Aorta (tissue), 5 donors: ENCODE measurements at places on chromosomes 4 and X. TPM values are rescaled to one million over a fixed set of nuclear protein-coding genes. Genes with fewer than 3 reads are reported as not detected.

DNA sequence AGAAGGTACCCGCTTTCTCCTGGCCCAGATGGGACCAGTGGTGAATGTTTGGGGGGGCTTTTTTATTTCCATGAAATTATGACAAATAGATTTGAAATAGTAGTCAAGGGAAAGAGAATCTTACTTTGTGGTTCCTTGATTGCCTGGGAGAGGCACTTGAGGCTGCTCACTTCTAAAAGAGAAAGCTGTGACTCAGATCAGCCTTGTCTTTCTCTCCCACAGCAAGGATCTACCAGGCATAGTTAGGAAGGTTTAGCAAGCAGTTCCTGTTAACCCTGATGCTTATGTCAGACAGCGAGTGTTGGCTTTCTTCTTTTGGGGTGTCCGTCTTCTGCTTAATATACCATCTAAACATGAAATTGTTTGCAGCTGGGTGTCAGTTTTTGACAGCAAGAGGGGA, 114.5 kb downstream of the TSPAN7 start:
- no peak overlapping the region for H3K27ac ChIP-seq
- H3K27me3 ChIP-seq: no peaks in the 10 kb centered on the region
- no peak overlapping the region for H3K4me3 ChIP-seq
- no peak for DNase-seq

DNA sequence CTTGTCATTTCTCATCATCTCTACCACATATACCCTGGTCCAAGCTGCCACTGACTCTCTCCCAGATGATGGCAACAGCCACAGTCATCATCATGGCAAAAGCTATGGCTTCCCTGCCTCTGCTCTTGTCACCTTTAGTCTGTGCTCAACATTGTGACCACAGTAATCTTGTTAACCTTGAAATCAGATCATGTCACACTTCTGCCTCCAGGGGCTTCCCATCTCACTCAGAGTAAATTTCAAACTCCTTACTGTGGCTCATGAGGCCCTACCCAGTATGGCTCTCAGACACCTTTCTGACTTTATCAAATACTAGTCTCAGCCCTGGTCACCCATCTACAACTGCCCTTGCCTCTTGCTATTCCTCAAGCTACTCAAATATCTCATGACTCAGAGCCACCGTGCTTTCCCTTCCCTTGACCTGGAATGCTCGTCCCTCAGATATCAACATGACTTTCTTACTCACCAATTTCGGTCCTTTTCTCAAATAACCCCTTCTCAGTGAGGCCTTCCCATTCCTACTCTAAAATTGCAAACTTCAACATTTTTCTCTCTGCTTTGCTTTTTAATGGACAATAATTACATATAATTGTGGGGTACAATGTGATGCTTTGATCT, 41.1 kb upstream of the STIM2 start:
- DNase-seq: no peak
- no peak overlapping the region for H3K27ac ChIP-seq
- H3K27me3 ChIP-seq: no peaks in the 10 kb centered on the region

- no peaks in the 10 kb centered on the region for H3K4me1 ChIP-seq
- no peaks in the 10 kb centered on the region for H3K36me3 ChIP-seq
- no peak for DNase-seq
- H3K27ac ChIP-seq: no peak overlapping the region
- H3K27me3 ChIP-seq: no peaks in the 10 kb centered on the region
- H3K4me3 ChIP-seq: no peak overlapping the region
Measured at GRCh38 chrX:32966821-32967355, 244.5 kb downstream of the DMD start.

- no peaks in the 10 kb centered on the region for H3K36me3 ChIP-seq
- no peak for DNase-seq
- no peaks in the 10 kb centered on the region for H3K27me3 ChIP-seq
- no peaks in the 10 kb centered on the region for H3K4me1 ChIP-seq
Measured at GRCh38 chr4:108965472-108966076, 202.7 kb upstream of the ETNPPL start.

The STAP1 gene
- 0.88 TPM for total RNA-seq

DNA sequence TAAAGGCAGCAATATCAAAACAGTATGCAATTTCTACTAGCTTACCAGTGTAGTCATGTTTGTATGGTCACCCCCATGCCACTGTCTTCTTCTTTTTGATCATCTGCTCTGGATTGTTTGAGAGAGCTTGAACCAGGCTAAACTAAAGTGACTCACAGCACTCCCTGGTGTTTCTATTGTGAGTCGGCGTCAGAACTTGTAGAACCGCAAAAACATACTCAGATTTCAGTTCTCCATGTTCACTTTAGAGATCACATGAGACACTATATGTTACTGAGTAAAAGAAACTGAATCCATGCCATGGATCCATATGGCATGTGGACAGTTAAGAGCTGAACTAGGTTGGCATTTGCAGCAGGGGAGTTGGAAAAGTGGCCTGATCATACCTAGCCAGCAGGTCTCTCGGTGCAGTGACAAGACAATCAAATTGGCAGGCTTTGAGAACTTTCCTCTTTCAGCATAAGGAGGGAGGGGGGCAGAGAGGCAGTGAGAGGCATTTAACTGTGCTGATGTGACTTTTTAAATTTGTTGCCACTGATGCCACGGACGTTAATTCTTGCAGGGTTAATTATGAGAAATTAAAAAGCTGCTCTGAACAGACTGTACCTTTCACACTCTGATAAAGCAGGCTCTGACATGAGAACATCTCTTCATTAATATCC, 88.4 kb downstream of the AFF2 start:
- no peaks in the 10 kb centered on the region for H3K36me3 ChIP-seq
- no peak for DNase-seq
- H3K4me3 ChIP-seq: no peak overlapping the region

- peak overlapping the region; percentile 88 for H3K27ac ChIP-seq
- peak overlapping the region; percentile 26 for H3K4me3 ChIP-seq
- no peaks in the 10 kb centered on the region for H3K27me3 ChIP-seq
Measured at GRCh38 chr4:87120010-87120409, 100.4 kb downstream of the KLHL8 start.

DNA sequence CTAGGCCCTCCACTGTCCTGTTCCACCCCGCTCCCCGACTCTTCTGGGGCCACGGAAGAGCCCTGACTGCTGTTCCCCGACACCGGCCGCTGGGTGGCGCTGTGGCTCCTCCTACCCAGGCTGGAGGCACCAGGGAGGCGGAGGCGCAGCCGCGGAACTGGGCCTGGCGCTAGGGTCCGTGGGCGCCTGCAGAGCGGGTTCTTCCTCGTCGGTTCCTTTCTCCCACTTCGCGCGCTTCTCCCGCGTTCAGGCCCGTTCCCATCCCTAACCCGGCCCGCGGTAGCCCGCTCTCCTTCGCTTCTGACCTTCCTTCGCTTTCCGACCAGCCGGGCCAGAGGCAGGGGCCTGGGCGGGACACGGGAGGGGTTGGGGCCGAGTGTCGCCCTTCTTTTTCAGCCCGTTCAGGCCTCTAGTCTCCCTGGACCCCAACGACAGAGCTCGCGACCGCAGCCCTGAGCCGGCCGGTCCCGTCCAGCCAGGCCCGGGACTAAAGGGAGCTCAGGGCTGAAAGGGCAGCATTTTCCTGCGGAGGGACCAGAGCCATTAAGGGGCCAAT, 34.3 kb downstream of the NALF2 start:
- no peaks in the 10 kb centered on the region for H3K36me3 ChIP-seq
- no peak overlapping the region for H3K27ac ChIP-seq
- H3K27me3 ChIP-seq: no peaks in the 10 kb centered on the region
- peak; percentile 84 for DNase-seq

DNA sequence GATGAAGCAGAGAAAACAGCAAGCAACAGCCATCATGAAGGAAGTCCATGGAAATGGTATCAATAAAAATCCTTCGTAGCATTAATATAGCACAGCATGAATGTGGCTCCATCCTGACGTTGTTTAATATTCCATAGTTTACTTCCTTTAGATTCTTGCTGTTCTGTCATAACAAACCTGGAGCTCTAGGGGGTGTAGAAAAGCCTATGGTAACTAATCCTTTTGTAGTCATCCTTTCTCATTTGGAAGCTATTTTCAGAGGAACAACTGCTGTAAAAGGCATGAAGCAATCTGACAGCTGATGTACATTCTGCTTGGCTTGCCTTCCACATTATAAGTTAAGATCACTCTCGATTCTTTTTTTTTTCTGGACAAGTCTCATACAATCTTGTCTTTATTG, 914 bp downstream of the MYOZ2 start:
- H3K36me3 ChIP-seq: no peaks in the 10 kb centered on the region
- H3K4me1 ChIP-seq: peaks cover 14% of the 10 kb centered on the region
- peak overlapping the region; percentile 60 for H3K4me3 ChIP-seq
- peak overlapping the region; percentile 87 for H3K27ac ChIP-seq

GRCh38 chrX:68945081-68945602, 116.3 kb downstream of the EFNB1 start:
- H3K27me3 ChIP-seq: no peaks in the 10 kb centered on the region
- no peaks in the 10 kb centered on the region for H3K4me1 ChIP-seq
- no peaks in the 10 kb centered on the region for H3K36me3 ChIP-seq

The CFI gene
- total RNA-seq: 33.7 TPM

DNA sequence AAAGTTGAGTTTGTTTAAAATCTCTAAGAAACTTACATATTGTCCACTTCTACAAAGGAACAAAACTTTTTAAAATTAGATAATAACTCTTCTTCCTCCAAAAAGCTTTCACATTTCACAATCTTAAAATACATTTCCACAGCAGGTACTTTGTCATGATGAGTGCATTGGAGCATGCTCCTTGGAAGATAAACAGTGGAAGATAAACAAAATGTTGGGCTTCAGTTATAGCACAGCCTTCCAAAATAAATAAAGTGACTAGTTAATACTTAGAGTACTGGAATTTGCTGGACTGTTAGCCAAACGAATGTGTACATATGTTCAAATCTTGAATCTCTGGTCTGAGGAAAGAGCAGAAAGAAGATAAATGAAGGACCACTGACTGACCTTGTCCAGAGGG, 54.9 kb upstream of the PDE5A start:
- H3K36me3 ChIP-seq: no peaks in the 10 kb centered on the region
- no peak for DNase-seq
- peaks cover 9% of the 10 kb centered on the region for H3K4me1 ChIP-seq
- H3K27me3 ChIP-seq: no peaks in the 10 kb centered on the region
- H3K27ac ChIP-seq: no peak overlapping the region

GRCh38 chr4:4216648-4217047, 10.1 kb downstream of the OTOP1 start:
- no peaks in the 10 kb centered on the region for H3K4me1 ChIP-seq
- DNase-seq: no peak
- H3K27ac ChIP-seq: no peak overlapping the region
- H3K36me3 ChIP-seq: no peaks in the 10 kb centered on the region
- H3K27me3 ChIP-seq: no peaks in the 10 kb centered on the region

DNA sequence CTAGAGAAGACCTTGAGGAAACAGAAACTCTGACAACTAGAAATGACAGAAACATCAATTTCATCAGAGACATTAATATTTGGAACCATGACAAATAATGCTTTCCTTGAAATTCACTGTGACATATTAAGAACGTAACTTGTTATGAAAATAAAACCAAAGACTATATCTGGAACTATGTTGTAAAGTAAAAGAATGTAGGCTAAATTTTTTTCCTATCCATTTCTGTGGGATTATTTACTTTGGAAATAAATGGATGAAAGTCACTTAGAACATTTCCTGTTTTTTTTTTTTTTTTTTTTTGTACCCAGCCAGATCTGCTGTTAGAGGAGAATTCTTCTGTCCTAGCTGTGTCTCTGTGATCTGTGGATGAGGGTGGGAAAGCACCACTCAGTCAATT, 255.9 kb downstream of the SPRY1 start:
- DNase-seq: no peak
- H3K4me3 ChIP-seq: no peak overlapping the region
- no peak overlapping the region for H3K27ac ChIP-seq

The FATE1 gene
- total RNA-seq: not detected

The BANK1 gene
- 1.8 TPM for total RNA-seq

The SLC39A8 gene
- 31.3 TPM for total RNA-seq

- H3K4me1 ChIP-seq: no peaks in the 10 kb centered on the region
- no peaks in the 10 kb centered on the region for H3K36me3 ChIP-seq
- H3K4me3 ChIP-seq: no peak overlapping the region
- H3K27me3 ChIP-seq: no peaks in the 10 kb centered on the region
Measured at GRCh38 chrX:2664502-2664901, 26.6 kb upstream of the CD99 start.

- peaks cover 2% of the 10 kb centered on the region for H3K4me1 ChIP-seq
- H3K36me3 ChIP-seq: no peaks in the 10 kb centered on the region
- H3K27ac ChIP-seq: peak overlapping the region; percentile 99
- no peaks in the 10 kb centered on the region for H3K27me3 ChIP-seq
- H3K4me3 ChIP-seq: peak overlapping the region; percentile 93
Measured at GRCh38 chrX:12975991-12976558, 1.2 kb downstream of the TMSB4X start.

DNA sequence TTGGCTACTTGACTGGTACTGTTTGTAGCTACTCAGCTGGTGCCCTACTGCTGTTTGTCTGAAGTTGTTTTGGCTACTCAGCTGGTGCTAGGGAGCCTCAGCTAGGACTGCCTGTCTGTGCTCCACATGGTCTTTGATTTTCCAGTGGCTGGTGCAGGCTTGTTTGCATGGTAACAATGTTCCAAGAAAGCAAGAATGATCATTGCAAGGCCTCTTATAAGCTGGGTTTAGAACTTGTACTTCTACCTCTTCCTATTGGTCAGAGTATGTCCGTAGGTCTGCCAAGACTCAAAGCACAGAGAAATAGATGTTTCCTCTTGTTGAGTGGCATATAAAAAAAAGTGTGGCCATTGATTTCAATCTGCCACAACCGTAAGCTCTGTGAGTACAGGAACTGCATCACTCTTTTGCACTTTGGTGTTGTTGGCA, 17.6 kb downstream of the NFKB1 start:
- H3K27ac ChIP-seq: no peak overlapping the region
- no peak overlapping the region for H3K4me3 ChIP-seq
- no peaks in the 10 kb centered on the region for H3K4me1 ChIP-seq
- DNase-seq: no peak
- no peaks in the 10 kb centered on the region for H3K27me3 ChIP-seq

The NXF2 gene
- not detected for total RNA-seq

DNA sequence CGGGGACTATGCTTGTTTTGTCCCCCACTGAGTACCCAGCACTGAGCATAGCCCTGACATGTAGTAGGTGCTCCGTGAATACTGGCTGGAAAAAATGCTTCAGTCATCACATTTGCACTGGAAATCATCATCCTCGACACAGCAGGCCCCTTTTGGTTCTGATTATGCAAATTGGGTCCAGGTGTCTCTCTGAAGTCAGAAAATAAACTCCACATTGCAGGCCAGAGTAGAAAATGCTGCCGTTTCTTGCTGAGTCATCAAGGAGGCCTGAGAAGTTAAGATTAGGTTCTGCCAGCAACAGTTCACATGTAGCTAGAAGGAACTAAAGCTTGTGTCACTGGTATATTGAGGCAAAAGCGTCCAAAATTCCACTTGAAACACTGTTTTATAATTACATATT, 15.0 kb upstream of the STK32B start:
- H3K36me3 ChIP-seq: no peaks in the 10 kb centered on the region
- H3K27ac ChIP-seq: peak overlapping the region; percentile 12
- DNase-seq: no peak
- H3K4me1 ChIP-seq: peaks cover 5% of the 10 kb centered on the region
- no peak overlapping the region for H3K4me3 ChIP-seq

- H3K4me1 ChIP-seq: no peaks in the 10 kb centered on the region
- no peaks in the 10 kb centered on the region for H3K27me3 ChIP-seq
- no peak overlapping the region for H3K27ac ChIP-seq
Measured at GRCh38 chrX:46325312-46325877, 219.8 kb downstream of the ZNF674 start.
